Ecto neural progenitor cell (in vitro differentiated cells): ENCODE measurements at places on chromosomes 6 and 20.

DNA sequence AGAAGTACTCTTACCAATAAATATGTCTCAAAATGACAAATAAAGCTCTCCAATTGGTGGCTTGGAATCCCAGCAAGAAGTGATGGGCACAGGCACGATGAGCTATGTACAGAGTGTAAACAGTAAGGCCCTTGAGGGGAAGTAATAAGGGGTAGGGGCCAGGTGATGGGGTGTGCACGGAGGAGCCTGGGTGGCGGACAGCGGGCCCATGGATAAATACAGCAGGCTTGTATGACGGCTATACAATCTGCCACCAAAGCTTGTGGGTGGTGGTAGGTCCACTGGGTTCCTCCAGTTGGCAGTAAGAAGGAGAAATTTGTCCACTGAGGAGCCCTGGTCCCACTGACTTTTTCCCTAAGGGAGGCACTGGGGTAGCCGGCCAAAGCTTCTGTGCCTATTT is 205.4 kb upstream of the RNF24 start:
- DNase-seq = no peak

DNA sequence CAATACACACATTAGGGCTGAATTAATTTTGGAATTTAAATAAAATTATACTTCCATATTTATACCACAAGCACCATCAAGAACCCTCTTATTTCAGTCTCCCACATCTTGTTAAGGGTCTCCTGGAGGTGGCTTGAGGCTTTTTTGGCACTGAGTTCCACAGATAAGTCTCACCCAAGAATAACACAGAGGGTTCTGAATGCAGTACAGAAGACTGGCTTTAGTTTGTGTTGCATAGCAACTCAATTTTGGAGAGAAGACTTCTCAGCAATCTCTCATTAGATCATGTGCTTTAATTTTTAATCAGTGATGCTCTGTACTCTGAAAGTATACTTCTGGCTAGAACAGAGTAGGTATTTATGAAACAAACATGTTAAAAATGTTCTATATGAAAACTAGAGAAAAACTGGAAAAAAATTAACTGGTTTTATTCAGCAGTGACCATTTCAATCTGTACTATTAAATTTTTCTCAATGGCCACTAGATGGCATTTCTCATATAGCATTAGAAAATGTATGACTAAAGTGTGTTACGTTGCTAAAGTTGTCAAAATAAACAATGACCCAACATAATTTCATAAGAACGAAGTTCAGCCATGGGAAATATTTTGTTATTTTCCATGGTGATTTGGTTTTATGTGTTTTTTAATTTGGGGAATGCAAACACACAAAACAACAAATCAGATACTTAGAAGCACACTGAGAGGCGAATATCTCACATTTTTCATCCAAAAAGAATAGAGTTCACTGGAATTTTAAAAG is 32.7 kb upstream of the MAP7 start:
- DNase-seq = no peak

GRCh38 chr6:117545161-117545595 is 57.1 kb downstream of the GOPC start:
- DNase-seq = no peak

DNA sequence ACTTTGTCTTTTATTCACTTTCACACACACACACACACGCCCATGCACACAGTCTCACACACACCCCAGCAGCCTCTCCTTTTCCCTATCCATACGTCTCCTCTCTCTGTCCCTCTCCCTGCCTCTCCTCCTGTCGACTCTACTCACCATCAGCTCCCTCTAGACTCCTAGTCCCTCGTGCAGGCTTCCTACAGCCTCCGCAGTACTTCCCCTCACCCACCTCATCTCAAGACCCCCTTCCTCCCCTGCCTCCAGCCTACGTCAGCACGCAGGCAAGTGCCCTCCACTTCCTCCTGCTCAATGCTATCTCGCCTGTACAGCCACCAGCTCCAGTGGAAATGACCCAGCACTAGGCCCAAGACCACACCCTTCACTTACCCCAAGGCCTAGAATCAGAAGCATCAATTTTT is 820 bp upstream of the TREML2 start:
- peak; percentile 26 for DNase-seq

DNA sequence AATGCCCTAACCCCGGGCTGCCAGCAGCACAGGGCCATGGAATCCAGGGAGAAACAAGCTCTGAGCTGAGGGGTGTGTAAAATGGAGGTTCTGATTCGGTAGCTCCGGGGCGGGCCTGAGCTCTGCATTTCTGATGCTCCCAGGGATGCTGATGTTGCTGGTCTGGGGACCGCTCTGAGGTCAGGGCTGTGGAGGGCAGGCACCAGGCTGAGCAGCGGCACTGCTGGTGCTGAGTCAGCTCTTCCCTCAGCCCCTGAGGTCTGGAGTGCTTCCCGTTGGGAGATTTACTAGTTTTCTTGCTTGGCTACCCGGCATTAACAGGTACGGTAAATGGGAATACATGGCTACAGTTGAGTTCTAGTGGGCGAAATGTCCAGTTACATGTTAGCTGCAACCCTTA is 18.6 kb upstream of the CST3 start:
- DNase-seq = no peak

DNA sequence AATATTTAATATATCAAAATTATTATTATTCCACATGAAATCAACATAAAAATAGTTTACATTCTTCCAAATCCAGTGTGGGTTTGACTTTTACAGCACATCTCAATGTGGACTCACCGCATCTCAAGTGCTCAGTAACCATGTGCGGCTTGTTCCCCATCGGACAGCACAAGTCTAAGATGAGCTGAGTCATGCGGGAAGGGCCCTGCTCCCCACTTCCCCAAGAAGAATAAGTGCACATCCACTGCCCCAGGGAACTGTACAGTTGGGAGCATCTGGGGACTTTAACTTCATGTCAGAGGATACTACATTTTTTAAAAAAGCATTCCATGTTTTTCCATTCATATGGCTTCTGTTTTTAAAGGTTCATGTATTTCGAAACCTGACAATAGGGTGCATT is 325.6 kb downstream of the BTBD3 start:
- DNase-seq = no peak

DNA sequence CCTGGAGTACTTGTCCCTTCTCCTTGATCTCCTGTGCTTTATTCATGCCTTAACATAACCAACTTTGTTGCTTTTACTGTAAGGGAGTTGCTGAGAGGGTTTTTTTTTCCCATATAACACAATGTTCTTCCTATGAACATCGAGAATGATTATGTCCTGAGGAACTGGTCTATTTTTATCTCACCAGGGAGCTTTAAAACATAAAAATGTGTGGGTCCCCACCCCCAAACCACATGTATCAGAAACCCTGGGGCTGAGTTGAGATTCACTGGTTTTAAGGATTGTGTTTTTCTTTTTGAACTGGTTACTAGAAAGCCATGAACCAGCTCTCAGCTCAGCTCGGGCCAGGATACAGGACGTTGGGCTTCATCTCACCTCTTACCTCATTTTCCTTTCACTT is 118.5 kb upstream of the JAG1 start:
- DNase-seq = no peak

GRCh38 chr20:47118641-47119040 is 224.0 kb downstream of the EYA2 start:
- no peak for DNase-seq

DNA sequence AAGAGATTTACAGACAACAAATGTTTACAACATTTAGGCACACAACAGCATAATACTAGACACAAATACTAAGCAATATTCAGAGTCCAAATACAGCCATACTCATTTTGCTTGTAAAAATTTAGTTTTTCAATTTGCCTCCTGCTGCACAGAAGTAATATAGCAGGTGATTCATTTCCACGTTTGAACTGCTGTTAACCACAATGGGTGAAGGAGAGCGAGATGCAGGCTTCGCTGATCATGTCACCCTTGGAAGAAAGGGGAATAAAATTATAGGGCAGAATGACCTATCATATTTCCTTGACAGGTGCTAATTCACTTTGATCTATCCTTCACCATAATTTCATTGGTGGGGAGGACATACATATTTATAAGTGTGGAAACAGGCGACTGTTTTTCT is 643.8 kb upstream of the AGPAT4 start:
- no peak for DNase-seq

DNA sequence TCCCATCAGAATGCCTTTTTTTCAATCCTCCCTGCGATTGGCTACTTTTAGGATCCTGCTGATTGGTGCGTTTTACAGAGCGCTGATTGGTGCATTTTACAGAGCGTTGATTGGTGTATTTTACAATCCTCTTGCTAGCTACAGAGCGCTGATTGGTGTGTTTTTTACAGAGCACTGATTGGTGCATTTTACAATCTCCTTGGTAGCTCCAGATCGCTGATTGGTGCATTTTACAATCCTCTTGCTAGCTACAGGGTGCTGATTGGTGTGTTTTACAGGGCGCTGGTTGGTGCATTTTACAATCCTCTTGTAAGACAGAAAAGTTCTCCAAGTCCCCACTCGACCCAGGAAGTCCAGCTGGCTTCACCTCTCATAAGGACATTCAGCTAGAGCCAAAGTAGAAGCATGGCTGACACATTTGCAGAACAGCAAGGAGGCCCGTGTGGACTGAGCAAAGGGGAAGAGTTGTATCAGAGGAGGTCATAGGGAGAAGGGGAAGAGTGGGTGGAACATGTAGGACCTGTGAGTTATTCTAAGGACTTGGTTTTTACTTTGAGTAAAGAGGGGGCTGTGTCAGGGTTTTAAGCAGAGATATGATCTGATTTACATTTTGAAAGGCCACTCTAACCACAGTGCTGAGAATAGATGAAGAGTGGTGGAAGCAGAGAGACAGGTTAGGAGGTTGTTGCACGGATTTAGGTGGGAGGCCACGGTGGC is 2.6 kb downstream of the ALDH5A1 start:
- DNase-seq = no peak

GRCh38 chr6:125222531-125223455 is 69.2 kb downstream of the TPD52L1 start:
- DNase-seq = no peak

DNA sequence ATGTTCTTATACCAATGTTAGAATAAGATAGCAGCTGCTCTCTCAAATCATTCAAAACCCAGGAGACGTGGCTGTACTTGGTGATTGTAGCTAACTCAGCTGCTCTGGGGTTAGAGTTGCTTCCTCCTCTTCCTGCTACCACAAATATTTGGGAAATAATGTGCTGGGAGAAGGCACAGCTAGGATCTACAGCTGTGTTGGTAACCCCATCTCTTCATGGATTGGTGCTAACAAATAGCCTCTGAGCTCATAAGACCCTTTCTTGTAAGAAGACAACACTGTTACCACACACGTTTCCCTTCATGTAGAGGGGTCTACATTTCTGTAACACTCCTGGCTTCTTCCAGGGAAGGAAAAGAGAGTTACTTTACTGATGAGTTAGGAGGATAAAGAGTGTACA is 911.0 kb upstream of the CITED2 start:
- no peak for DNase-seq
